ENCODE measurements at places on chromosomes 5 and 9.

DNA sequence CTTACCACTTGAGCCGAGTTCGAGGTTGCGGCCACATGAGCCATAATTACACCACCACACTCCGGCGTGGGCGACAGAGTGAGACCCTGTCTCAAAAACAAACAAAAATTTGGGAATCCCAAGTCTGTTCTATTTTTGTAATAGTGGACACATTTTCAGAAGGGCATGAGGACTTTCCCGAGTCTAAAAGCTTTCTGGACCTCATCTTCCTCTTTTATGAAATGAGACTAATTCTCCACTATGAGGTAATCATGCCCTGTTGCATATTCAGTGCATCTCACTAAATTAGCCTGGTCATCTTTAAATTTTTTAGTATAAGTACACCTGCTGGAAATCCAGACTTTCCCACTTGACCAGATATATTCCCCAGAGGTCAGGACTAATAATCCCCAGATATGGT is 55.7 kb downstream of the GGTA1 start:
- no peak for DNase-seq

- DNase-seq, result no peak
These were observed 681 bp downstream of the PPWD1 start for GRCh38 chr5:65563777-65564176.

- DNase-seq, result no peak
These were observed 139.3 kb downstream of the CSNK1G3 start for GRCh38 chr5:123651234-123651633.

DNA sequence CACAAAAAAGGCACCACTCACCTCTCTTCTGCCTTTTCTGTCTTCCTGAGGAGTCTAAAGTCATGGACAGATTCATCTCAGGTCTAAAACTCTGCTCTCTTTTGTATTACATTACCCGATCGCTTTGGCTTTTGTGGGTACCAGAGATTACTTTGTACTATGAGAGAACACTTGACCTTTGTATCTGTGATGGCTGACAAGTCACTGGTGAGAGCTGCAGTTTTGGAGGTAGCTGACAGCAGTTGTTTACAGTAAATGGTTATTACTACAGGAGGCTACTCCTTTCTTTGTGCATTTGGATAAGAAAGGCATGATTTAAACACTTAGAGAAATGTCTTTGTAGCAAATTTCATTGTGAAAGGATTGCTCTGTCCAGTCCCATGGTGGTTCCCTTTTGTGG is 307.3 kb downstream of the FBXL17 start:
- DNase-seq, result no peak

DNA sequence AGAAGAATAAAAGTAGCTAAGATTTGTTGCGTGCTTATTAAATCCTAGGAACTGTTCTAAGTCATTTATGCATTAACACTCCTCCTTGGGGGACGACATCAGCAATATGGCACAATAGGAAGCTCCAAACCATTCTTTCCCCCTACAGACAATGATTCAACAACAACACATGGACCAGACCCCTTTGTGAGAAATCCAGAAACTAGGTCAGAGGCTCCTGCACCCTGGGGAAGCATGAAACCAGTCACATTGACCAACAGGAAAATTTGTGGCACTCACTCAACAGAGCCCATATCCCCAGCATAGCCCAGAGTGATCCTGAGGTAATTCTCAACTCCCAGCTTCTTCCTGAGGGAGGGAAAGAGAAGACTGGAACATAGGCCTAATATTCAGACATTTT is 294.4 kb downstream of the HINT1 start:
- DNase-seq, result no peak

- no peak for DNase-seq
These were observed 580.4 kb downstream of the DTWD2 start for GRCh38 chr5:118407958-118408357.

- DNase-seq, result no peak
These were observed 46.1 kb upstream of the RIOK2 start for GRCh38 chr5:97229196-97229595.

- no peak for DNase-seq
These were observed 289.6 kb downstream of the MED10 start for GRCh38 chr5:6088706-6089105.

- DNase-seq, result no peak
These were observed 63.5 kb upstream of the IRX4 start for GRCh38 chr5:1946122-1946677.

GRCh38 chr9:124345063-124345462 is 70.2 kb downstream of the PSMB7 start:
- no peak for DNase-seq
